ENCODE measurements at places on chromosomes 2 and 18.
A peak's percentile ranks its signal among the peaks of the same experiment; 100 is the strongest.

- DNase-seq = no peak
Measured at GRCh38 chr2:18626958-18627650, 37.7 kb upstream of the NT5C1B start.

GRCh38 chr2:132850688-132851087 lies 180.7 kb upstream of the LYPD1 start:
- no peak for DNase-seq

DNA sequence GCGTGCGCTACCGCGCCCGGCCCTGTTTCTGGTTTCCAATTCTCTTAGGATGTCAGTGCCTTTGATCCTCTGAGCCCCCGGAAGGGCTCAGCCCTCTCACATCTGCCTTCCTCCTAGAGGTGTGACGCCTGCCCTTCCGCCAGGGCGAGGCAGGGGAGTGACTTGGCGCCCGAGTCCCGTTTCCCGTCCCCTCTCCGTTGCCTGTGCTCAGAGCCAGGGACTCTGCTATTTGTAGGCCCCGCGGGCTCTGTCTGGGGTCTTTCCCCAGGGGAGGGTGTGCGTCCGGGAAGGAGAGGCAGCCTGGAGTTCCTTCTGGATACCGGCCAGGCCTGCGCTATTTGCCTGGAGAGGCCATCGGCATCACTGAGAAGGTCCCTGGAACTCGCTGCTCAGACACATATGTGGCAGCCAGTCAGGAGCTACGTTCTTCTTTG lies 103.7 kb upstream of the TAF1B start:
- DNase-seq = no peak

GRCh38 chr18:55845221-55845620 lies 257.2 kb upstream of the TCF4 start:
- no peak for DNase-seq

DNA sequence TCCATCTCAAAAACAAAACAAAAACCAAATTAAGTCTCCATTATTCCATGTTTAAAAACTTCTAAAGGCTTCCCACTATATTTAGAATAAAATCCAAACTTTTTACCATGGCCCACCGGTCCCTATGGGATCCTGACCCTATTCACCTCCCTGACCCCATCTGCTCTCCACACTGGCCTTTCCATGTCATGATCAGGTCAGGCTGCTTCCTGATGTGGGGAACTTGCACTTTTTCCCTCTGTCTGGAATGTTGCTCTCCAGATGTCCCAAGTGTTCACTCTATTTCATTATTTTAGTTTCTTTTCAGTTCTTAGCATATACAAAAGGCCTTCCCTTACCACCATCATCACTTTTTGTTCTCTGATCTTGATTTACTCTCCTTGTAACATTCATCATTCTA lies 7.5 kb upstream of the MTA3 start:
- no peak for DNase-seq

GRCh38 chr2:198499539-198499938 lies 695.1 kb downstream of the PLCL1 start:
- peak; percentile 15 for DNase-seq

DNA sequence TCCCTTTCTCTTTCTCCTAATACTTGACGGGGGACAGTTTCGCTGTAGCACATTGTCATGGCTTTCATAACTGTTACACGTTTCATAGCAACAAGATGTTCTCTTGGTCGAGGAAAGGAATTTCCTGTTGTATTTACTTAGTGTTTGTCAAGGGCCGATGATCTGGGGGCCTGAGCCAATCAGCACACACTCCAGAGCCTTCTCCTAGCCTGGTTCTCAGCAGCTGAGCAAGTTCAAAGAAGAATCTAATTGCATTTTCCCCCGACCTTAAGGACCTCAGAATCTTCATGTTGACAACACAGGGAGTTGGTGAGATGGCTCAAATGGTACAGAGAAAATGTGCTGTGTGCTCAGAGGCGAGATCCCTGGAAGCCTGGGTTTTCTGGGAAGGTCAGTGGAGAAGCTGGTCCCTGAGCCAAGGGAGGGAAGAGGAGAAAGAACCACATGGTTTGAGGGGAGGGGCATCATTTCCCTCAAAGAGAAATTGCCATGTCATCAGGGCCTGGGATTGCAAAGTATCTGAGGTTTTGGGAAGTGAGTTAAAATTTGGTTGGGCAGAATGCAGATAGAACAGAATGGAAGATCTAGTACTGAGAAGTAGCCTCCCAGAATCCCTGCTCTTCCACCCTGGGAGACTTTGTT lies 76.9 kb upstream of the AGAP1 start:
- DNase-seq = peak; percentile 37

DNA sequence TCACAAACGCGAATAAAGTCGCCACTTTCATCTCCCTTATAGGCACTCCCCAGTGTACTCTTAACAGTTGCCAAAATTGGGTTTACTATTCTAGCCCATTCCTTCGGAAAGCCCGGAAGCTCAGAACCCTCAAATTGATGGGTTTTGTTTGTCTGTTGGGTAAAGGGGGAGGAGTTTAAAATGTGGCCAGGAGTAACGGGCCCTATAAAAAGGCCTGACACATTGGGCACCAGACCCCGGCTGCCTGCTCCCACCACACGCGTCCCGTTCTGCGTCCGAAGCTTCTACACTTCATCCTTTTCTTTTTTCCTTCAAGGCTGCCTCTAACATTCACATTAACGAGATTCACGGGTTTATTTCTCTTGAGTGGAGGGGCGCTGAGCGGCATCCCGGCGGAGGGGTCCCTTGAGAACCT lies 837 bp downstream of the NHEJ1 start:
- no peak for DNase-seq

GRCh38 chr2:201937343-201937742 lies 96.3 kb upstream of the FZD7 start:
- DNase-seq = no peak

DNA sequence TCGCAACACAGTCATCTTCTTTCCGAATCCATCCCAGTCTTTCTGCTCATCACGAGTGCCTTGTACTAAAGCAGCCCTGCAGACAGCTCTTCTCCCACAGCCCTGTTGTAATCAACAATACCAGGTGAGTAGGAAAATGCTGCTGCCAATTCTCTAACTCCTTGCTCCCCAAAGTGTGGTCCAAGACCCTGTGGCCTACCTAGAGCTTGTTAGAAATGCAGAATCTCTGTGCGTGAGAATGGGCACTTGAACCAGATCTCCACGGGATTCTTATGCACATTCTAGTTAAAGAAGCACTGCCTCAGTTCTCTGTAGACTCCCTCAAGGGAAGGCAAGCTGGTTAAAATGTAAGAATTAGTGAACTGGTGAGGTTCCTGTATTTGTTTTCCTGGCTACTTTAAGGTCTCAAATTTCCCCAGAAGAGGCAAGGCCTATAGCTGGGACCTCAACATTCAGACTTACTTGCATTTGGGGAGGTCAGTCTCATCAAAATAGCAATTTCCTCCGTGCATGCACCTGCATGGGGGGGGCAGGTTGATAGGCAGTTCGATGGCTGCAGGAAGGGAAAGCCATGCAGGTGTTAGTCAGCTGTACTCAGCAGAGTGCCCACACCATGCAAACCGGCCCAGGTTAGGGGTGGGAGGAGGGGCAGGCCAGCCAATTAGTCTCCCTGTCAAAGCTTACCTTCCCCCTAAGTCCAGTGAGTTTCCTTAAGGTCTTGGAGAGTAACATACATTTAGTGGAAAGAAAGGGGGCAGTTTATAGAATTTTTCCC lies 70.8 kb downstream of the DHRS9 start:
- DNase-seq = no peak

GRCh38 chr2:177906041-177906718 lies 166.4 kb downstream of the PDE11A start:
- peak; percentile 75 for DNase-seq

DNA sequence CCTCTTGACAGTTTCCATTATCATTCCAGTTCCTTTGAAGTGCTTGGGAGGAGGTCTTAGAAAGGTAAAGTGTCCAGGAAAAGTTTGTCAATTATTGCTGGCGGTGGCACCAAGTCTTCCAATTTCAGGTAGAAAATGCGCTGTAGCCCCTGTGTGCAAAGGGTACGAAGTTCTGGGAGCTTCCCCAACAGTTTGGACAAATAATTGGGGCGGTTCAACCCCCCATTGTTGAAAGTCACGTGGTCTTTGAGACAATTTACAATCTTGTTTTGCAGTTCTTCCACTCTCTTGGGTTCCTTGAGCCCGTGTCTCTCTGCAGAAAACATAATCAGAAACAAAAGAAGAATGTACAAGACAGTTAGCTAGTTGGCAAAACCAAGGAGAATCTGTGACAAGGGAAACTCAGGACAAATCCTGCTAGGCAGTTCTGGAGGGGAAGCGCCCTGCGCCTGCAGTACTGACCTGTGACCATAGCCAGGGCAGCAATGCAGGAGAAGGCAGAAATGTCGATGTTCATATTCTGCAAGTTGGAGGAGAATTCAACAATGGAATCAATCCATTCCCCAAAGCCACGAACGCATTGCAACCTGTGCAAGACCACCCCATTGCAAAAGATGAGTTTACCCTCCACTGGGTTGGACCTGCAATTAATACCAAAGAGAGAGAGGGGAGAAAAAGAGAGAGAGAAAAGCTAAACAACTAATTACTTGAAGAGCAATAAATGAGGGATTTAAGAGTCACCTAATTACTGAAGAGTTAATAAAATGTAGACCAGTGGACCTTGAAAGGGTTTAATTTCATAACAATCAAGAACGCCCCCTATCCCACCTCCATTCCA lies 6.6 kb downstream of the NR4A2 start:
- DNase-seq = no peak

GRCh38 chr2:20173064-20173463 lies 51.9 kb downstream of the SDC1 start:
- no peak for DNase-seq

- peak; percentile 71 for DNase-seq
Measured at GRCh38 chr2:215241791-215242305, 70.0 kb upstream of the ATIC start.

- no peak for DNase-seq
Measured at GRCh38 chr2:17162713-17163112, 355.5 kb downstream of the RAD51AP2 start.

GRCh38 chr2:72214429-72215143 lies 66.9 kb upstream of the CYP26B1 start:
- no peak for DNase-seq

DNA sequence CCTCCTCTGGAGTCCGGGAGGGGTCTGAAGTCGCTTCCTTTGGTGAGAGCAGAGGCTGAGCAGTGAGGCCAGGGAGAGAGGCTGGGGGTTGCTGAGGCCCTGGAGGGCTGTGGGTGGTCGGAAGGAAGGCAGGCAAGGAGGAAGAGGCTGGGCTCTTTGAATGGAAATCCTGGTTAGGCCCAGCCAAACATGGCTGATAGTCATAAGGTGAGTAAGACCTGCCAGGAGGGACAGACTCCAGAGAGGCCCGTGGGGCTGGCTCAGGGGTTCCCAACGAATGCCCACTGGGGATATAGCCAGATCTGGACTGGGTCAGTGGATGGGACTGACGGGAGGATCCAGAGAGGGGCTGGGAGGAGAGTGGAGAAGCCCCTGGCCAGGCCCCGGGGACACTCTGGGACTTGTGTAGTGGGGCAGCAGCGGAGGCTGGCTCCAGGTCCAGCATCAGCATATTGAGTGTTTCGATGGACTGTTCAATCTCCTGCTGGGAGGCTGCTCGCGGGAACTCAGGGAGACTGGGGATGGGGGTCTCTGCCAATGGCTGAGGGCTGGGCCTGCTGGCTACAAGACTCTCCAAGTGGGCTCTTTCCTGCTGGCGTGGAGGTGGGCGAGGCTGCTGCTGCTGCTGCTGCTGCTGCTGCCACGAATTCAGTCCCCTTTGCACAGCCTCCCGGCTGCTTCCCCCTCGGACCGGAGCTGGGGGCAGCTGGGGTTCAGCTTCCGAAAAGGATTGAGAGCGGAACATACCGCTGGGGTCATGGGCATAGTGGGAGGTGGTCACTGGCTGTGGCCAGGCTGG lies 155.0 kb downstream of the TNS1 start:
- no peak for DNase-seq

DNA sequence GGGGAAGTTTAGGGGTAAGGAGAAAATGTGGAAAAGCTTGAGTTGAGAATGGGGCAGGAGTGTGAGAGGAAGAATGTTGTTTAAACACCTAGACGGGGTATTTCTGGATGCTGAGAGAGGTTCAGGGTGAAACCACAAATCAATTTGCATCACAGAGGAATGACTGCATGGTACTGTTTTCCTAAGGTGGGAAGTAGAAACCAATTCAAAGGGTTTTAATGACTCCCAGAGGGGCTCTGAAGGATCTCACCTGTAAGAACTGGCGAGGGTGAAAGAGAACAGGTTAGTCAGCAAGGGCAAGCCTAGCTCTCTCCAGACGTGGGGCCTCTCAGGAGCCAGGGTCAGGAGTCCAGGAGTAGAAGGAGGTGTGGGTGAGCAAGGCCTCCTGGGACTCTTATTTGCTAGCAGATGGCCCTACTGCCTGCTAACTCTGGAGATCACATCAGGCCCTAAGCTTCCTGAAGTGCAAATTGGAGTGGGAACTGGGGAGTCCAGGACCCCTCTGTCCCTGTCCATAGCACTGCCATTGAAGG lies 133.0 kb upstream of the CELF4 start:
- DNase-seq = no peak

GRCh38 chr2:32963941-32964340 lies 17.2 kb downstream of the LTBP1 start:
- no peak for DNase-seq

- no peak for DNase-seq
Measured at GRCh38 chr18:24611075-24611474, 150.6 kb downstream of the HRH4 start.

- DNase-seq = no peak
Measured at GRCh38 chr2:26915316-26915715, 55.1 kb upstream of the MAPRE3 start.

DNA sequence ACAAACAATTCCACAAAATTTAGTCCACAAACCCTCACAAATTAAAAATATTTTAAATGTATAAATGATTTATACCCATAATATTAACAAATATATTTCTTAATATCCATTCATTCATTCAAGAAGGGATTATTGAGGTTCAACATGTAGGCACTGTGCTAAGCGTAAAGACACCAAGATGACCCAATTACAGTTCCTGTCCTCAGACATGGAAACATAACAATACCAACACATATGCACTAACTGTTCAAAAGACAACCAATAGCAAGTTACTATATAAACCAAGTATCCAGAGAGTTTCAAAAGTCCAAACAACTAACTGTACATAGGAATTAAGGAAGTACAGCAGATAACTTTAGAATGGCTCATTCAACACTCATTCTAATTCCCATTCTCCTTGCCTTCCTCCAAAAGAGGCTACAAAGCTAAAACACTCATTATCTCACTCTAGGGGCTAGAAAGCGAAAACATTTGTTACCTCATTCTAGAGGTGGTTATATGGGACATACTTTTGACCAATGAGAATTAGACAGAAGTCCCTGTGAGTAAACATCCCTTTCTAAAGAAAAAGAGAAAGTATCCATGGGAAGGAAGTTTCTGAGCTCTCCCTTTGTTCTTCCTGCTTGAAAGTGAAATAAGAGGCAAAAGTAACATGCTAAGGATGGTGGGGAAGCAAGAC lies 292.4 kb downstream of the ZEB2 start:
- DNase-seq = no peak

GRCh38 chr2:237109421-237109934 lies 23.8 kb downstream of the COPS8 start:
- DNase-seq = no peak

DNA sequence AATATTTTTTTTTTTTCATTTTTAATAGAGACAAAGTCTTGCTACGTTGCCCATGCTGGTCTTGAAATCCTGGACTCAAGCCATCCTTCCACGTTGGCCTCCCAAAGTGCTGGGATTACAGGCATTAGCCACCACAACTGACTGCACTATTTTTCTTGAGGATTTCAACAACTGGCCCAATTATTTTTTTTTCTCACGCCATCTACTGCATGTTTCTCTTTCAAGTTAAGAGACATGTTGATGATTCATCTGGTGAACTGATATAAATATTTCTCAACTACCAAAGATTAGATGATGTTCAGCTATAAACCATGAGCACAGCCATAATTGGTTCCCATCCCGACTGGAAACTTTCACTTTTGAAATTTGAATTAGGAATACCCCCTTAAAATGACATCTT lies 688.4 kb upstream of the SYT4 start:
- DNase-seq = no peak

All from brain (organoid and tissue), 16 donors.